ENCODE measurements at places on chromosomes 2 and 18. TPM values are rescaled to one million over a fixed set of nuclear protein-coding genes. Genes with fewer than 3 reads are reported as not detected.
A peak's percentile ranks its signal among the peaks of the same experiment; 100 is the strongest.

DNA sequence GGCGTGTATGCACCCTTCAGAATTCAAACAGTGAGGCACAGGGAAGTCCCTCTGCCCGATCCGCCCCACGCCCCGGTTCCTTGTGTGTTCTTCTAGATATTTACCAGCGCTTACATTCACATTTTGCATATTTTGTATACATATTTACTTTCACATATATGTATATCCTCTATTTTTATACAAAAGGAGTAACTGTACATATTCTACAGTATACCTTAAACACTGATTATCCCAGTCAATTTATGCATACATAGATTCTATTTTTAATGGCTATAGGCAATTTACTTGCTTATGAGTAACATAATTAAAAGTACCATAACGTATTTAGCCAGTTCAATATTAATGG is 307 bp upstream of the DUSP11 start:
- no peak for DNase-seq

DNA sequence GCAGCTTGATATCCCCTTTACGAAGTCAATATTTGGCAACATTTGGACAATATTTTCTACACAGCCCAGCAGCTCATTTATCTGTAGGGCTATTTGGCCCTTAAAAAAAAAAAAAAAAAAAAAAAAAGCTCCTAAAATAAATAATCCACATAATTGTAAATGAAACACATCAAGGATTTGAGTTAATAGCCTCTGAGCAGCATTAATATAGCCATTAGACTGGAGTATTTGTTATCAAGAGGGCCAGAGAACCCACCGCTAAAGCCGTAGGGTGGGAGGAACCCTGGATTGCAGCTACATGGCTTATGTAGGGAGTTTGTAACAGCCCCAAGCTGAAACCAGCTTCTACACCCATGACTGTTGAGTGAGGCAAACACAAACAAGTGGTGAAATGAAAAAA is 84.5 kb downstream of the RNF152 start:
- no peak for DNase-seq

Gene ITPRIPL1
- 8.8 TPM for total RNA-seq

Gene IL1R2
- total RNA-seq, result 0.17 TPM

DNA sequence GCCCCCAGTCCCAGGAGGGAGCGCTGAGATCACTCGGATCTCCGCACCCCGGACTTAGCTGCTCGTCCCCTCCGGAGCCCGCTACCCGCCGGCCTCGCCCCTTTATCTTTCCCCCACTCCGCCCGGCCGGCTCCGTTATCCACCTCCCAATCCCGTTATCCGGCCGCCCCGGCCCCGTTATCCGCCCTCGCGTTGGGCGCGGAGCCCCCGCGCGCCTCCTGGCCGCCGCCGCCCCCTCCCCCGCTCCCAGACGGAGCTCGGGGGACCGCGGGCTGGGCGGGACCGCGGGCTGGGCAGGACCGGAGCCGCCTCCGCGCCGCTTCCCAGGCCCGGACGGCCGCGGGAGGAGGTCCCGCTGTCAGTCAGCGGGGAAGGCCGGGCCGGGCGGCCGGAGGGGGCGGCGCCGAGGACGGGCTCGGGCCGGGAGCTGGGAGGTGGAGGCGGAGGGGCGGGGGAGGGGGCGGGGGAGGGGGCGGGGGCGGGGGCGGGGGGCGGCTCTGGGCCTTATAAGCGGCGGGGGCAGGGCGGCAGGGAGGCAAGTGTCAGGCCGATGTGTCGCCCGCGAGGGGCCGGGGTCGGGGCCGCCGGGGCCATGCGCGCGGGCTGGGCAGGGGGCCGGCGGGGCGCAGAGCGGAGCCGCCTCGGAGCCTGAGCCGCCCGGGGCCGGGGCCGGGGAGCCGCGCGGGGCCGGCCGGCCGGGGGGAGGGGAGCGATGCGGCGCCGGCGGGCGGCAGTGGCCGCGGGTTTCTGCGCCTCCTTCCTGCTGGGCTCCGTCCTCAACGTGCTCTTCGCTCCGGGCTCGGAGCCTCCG is at the start of gene PKDCC:
Gene PKDCC (plus strand): TSS at position 534 of the 811 bp plus-strand sequence. CDS start 179 bp downstream, at position 713.
- DNase-seq, result peak; percentile 99

DNA sequence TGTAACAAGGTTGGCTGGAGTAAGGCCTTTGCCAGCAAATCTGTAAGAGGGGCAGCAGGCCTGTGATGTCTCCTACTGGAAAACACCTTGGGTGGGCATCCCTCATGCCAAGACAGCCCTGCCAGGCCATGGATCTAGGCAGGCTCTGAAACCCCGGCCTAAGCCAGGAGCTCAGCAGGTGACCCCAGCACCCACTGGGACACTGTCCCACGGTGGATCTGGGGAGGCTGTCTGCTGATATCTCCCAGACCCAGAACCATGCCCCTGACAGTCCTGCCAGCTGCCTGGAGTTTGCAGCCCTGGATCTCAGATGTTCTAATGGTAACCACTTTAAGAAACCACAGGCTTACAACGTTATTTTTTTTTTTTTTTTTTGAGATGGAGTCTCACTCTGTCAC is 117.7 kb downstream of the ZNF516 start:
- no peak for DNase-seq

DNA sequence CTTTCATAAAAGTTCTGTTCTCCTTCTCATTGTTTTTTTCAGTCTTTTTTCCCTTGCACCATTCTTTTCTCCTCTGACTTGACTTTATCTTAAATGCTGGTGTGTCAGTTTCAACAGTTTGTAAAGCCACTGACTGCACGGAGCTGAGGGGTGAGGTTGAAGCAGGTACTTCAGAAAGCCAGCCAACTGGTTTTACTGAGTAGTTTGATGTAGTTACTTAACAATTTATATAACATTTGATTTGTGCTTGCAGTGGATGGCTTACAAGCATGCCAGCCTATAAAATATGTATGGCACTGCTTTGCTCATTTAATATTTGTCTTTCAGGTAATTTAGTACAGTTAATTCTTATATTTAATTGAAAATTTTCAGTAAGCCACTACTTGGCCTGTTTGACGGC is 55.4 kb downstream of the FAM171B start:
- DNase-seq, result no peak

Gene C2orf78
- total RNA-seq, result not detected

Gene MAPK4
- 2.2 TPM for total RNA-seq

- DNase-seq, result no peak
Observed at GRCh38 chr2:209472112-209472832, 48.4 kb downstream of the MAP2 start.

Gene KCNK3
- total RNA-seq, result 0.11 TPM

Gene TMEM247
- not detected for total RNA-seq

DNA sequence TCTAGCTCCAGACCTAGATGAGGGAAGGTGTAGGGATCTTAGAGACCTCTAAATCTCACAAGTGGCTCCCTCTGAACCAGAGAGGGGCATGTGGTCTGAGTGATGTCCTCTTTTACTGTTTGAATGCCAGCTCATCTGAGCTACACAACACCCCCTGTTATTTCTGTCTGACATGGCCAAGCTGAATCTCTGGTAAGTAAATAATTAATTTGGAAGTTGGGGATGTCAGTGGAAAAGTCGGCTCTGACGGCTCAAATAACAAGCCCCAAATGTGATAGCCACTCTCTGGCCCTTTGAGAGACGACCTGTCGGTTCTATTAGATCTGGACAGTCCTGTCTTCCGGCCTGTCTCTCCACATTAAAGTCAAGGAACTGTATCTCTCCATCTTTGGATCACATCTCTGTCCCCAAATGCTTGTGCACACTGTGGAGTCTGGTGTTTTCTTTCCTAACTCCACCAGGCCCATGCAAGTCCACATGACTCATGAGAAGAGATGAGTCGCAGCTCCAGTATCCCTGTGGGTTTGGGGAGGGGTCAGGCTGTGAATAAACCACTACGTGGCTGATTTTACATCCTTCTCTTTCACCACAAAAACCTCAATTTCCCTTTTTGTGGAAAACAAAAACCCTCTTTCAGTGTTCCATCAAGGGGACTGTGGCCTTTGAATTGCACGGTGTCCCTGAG is 52.5 kb downstream of the SETBP1 start:
- DNase-seq, result no peak

Gene XDH
- total RNA-seq, result 1.3 TPM

DNA sequence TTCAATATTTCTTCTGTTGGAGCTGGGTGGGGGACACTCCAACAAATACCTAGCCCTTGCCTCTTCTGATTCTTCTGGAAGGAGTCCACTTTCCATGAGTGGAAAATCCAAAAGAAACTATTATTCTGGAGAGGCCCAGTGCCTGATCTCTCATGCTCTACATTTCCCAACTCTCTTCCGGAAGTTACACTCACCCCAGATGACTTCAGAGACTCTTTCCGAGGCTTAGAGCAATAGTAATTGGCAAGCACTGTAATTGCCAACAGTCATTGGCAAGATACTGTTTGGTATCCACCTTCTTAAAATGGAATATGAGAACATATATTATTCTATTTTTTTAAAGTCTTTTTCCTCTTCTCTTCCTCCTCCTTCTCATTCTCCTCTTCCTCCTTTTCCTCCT is 60.5 kb upstream of the CYRIA start:
- no peak for DNase-seq

Gene DSC2
- 25.7 TPM for total RNA-seq

Gene CD8A
- not detected for total RNA-seq

Gene CPS1
- total RNA-seq, result 6.3 TPM

DNA sequence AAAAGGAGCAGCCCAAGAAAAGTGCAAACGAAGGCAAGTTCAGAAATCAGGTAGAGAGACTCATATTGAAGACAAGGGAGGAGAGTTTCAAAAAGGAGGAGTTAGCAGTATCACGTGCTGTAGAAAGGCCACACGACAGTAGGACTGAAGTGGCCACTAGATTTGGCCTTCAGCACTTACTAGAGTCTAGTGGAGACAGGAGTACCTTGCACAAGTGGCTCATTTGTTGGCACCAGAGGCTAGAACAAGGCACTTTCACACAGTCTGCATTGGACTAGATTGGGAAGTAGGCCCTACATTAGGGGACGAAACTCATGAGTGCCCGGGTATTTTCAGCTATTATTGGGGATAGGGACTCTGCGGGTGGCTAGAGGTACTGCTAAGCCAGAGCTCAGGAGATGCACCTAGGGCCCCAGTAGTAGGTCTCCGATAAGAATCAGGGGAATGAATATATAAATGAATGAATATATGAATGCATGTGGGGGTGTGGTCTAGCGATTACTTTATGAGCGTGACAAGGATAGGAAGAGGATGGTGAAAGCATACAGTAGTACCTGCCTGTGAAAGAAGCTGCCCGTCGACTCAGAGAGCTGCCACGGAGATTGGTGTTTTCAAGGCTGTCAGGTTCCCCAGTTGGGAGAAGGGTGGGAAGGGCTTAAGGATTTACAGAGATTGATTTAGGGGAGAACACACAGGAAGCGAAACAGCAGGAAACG is 1.4 kb upstream of the NCOA1 start:
- DNase-seq, result peak; percentile 43

DNA sequence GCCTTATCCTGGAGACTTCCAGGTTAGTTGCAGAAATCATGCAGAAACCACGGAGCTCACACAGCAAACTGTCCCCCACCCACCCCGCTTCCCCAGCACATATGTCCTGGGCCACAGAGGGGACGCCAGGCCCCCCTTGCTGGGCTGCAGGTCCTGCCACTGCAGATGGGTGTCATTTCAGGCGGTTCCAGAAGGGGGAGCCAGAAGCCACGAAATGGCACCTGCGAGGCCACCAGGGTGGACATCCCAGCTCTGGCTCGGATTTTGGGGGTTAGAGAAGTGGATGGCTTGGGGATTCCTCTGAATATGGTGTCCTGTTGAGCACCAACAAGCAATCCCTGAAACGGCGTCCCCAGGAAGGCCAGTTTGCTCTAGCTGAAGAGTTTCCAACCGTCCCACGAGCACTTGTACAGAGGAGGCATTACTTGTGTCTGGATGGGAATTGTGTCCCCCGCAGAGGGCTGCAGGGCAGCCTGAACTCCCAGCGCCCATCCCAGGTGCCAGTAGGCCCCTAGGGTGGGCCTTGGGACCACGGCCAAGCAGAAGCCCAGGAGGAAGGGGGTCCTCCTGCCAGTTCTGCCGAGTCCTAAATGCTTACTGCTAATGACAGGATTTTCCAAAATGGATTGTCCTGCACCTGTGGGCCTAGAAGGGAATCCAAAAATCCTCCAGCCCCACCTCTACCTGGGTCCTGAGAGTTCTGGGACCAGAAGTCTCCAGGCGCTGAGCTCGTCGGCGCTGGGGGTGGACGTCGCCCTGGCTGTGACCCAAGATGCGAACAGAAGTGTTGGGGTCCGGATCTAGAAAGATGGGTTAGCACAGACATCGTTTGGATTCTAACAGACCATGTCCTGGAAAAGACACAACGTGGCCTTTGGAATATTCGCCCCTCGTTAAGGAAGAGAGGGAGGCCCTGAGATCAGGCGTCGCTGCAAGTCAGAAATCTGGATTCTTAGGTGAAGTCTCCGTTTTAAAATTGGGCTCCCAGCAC is 14.6 kb upstream of the NFATC1 start:
- peak; percentile 97 for DNase-seq

- peak; percentile 50 for DNase-seq
Observed at GRCh38 chr2:240921311-240921994, 15.3 kb downstream of the CROCC2 start.

Gene PELI1
- total RNA-seq, result 37.3 TPM

DNA sequence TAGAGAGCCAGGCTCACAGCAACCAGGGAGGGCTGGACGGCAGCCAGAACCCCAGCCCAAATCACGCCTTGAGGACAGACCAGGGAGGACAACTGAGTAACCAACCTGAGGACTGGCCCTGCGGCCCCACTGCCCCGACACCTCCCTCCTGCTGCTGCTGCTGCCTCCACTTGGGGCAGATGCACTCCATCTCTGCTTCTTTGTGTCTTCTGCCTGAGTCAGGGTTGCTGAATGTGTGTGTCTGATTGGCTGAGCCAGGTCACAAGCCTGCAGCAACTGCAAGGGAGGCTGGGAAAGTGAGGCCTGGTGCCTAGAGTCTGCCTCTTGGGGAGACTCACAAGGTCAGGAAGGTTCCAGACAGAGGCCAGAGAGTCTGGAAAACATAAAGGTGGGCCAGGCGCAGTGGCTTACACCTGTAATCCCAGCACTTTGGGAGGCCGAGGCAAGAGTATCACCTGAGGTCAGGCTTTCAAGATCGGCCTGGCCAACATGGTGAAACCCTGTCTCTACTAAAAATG is 83.4 kb downstream of the ZFP36L2 start:
- peak; percentile 36 for DNase-seq

Gene IL36G
- total RNA-seq, result not detected

DNA sequence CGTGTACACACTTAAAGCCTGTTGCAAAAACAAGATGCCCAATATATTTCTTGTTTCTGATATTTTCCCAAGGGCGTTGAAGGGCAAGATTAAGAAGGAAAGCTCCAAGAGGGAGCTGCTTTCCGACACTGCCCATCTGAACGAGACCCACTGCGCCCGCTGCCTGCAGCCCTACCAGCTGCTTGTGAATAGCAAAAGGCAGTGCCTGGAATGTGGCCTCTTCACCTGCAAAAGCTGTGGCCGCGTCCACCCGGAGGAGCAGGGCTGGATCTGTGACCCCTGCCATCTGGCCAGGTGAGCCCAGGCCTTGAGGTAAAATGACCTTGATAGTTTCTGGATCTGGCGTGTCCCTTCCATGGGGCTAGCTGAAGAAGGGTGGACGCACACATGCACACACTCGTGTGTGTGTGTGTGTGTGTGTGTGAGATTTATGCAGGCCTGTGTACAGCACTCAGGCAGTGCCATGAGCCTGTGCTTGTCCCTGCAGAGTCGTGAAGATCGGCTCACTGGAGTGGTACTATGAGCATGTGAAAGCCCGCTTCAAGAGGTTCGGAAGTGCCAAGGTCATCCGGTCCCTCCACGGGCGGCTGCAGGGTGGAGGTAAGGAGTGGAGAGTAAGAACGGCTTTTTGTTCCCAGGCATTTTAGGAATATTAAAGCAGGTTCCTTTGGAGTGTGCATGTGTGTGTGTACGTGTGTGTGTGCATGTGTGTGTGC is 23.6 kb downstream of the MLPH start:
- DNase-seq, result no peak

GRCh38 chr2:19879120-19879519 is 22.7 kb downstream of the TTC32 start:
- DNase-seq, result no peak
